Spleen (tissue), 13 donors: ENCODE measurements at places on chromosomes 11 and 22. TPM values are rescaled to one million over a fixed set of nuclear protein-coding genes. Genes with fewer than 3 reads are reported as not detected.

DNA sequence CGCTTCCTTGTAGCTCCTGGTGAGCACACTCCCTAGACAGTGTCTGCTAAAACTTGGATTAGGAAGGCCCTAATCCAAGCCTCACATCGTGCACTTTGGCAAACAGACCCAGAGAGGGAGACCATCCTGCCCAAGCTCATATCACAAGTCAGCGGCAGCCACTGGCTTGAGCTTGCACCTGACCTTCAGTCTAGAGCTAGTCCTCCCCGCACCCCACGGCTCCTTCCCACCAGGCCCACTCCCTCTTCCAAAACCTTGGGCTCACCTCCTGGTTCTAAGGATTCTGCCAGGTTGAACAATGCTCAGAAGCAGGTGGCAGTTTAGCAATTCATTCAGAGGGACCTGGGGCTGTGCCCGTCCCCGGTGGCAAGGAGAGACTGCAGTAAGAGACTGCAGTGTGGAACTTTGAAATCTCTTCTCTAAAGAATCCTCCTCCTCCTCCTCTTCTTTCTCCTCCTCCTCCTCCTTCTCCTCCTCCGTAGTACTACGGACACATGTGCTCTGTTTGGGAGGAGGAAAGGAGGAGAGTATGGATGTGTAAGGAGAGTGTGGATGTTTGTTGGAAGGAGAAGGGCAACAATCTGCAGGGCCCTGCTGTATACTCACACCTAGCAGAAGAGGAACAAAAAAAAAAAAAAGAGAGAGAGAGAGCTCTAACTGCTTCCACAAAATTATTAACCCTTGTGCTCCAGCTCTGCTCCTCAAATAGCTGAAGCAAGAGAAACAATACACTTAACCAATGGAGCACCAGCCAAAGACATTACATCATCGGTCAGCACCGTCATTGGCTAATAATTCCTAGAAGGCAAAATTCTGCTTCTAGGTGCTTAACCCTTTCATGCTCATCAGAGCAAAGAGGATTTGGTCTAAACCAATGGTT, 6.0 kb downstream of the SYN3 start:
- peaks cover 11% of the 10 kb centered on the region for H3K27me3 ChIP-seq
- no peak for DNase-seq
- no peak overlapping the region for H3K27ac ChIP-seq
- no peaks in the 10 kb centered on the region for H3K36me3 ChIP-seq

SLC22A8 gene
- not detected for total RNA-seq

DNA sequence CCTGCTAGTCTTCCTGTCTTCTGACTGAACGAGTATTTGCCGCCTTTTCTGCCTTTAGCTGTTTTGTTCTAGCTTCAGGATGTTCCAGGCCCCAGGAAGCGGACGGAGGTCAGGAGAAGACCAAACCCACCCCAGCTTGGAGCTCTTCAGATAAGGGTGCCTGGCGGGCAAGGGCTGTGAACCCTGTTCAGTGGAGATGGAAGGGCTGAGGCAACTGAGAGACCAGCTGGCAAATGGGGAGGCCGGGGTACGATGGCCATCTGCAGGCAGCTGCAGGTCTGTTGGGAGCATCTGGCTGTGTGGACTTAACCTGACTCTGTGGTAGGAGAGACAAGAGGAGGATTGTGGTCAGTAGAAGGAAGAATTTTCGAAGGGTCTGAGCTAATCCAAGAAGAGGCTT, 95.6 kb downstream of the CHST1 start:
- no peak overlapping the region for H3K27ac ChIP-seq
- H3K27me3 ChIP-seq, result no peaks in the 10 kb centered on the region
- H3K4me1 ChIP-seq, result no peaks in the 10 kb centered on the region
- H3K36me3 ChIP-seq, result no peaks in the 10 kb centered on the region
- DNase-seq, result no peak

DNA sequence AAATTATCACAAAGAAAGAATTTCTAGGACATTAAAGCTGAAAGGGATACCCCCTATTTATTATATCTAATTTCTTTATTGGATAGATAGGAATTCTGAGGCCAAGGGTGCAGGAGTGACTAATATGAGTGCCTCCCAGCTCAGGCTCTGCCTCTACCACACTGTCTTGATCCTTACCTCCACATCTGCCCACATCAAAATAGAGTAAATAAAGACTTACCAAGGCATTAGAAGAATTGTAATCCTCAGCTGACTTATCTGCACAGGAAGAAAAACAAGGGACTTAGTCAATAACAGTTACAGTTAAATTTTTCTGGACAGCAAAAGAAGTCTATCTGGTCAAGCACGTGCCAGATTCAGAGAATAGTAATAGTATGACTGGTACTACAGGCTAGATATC, 72.6 kb upstream of the GDPD4 start:
- H3K4me3 ChIP-seq, result no peak overlapping the region
- no peak for DNase-seq
- H3K4me1 ChIP-seq, result no peaks in the 10 kb centered on the region
- no peaks in the 10 kb centered on the region for H3K27me3 ChIP-seq
- no peaks in the 10 kb centered on the region for H3K36me3 ChIP-seq
- no peak overlapping the region for H3K27ac ChIP-seq

- H3K27ac ChIP-seq, result no peak overlapping the region
- no peaks in the 10 kb centered on the region for H3K27me3 ChIP-seq
- no peak overlapping the region for H3K4me3 ChIP-seq
Measured at GRCh38 chr11:114252767-114253166, 43.4 kb upstream of the NNMT start.

FGF4 gene
- total RNA-seq, result not detected

- no peak overlapping the region for H3K4me3 ChIP-seq
- H3K4me1 ChIP-seq, result no peaks in the 10 kb centered on the region
- H3K36me3 ChIP-seq, result no peaks in the 10 kb centered on the region
Measured at GRCh38 chr11:20249796-20250195, 89.5 kb upstream of the DBX1 start.

GRCh38 chr11:12417691-12418611, 40.6 kb downstream of the PARVA start:
- no peak overlapping the region for H3K4me3 ChIP-seq
- no peak overlapping the region for H3K27ac ChIP-seq
- H3K4me1 ChIP-seq, result no peaks in the 10 kb centered on the region
- H3K27me3 ChIP-seq, result no peaks in the 10 kb centered on the region
- H3K36me3 ChIP-seq, result no peaks in the 10 kb centered on the region

DUSP8 gene
- 1.4 TPM for total RNA-seq

OR52H1 gene
- total RNA-seq, result 1.2 TPM

GRCh38 chr11:110919241-110919922, 207.1 kb upstream of the ARHGAP20 start:
- no peak overlapping the region for H3K27ac ChIP-seq
- no peak overlapping the region for H3K4me3 ChIP-seq
- no peaks in the 10 kb centered on the region for H3K36me3 ChIP-seq

MYOD1 gene
- not detected for total RNA-seq

VPREB3 gene
- 31.2 TPM for total RNA-seq

DNA sequence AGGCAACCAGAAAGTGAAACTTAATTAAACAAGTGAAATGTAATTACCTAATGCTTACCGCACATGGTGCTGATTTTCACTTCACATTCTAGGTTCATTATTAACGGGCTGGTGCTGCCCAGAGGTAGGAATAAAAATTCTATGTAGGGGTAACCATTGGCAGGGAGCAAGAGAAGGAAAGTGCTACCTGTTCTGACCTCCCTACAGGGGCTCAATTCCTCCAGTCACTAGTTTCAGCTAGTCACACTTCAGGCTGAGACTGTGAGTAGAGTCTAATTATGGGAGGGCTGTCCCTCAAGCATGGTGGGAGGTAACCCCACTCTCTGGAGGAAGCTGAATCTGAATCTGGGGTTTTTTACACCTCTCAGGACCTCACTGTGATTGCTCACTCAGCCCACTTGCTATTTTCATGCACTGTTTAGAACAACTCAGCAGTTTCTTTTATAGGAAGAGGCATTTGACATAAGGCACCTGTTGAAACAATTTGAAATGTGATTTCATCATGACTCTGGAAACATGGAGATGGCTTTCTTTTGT, 75.4 kb downstream of the MAML2 start:
- H3K4me1 ChIP-seq, result peaks cover 54% of the 10 kb centered on the region
- H3K4me3 ChIP-seq, result no peak overlapping the region
- H3K27me3 ChIP-seq, result no peaks in the 10 kb centered on the region
- H3K27ac ChIP-seq, result peak overlapping the region; percentile 61
- no peak for DNase-seq

- no peaks in the 10 kb centered on the region for H3K27me3 ChIP-seq
- no peaks in the 10 kb centered on the region for H3K36me3 ChIP-seq
- no peaks in the 10 kb centered on the region for H3K4me1 ChIP-seq
- no peak for DNase-seq
- H3K27ac ChIP-seq, result no peak overlapping the region
Measured at GRCh38 chr11:115580927-115581680, 76.9 kb upstream of the CADM1 start.

DNA sequence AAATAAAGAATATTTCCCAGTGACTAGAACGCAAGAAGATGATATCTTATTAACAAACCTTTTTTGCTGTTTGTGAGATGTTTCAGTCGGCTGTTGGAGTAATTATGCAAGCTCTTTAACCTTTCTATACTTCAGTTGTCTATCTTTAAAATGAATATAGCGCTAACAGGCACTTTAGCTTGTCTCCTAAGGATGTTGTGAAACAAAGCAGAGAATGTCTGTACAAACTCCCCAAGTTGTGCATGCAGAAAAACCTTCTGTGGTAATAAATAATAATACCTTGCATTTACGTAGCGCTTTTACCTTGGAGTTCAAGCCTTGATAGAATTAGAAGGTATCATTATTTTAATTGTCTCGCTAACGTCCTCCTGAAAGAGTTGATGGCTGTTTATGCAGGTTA, 1.9 kb upstream of the KDM2A start:
- no peaks in the 10 kb centered on the region for H3K27me3 ChIP-seq
- H3K27ac ChIP-seq, result peak overlapping the region; percentile 98
- H3K4me3 ChIP-seq, result peak overlapping the region; percentile 67
- H3K4me1 ChIP-seq, result peaks cover 20% of the 10 kb centered on the region

DNA sequence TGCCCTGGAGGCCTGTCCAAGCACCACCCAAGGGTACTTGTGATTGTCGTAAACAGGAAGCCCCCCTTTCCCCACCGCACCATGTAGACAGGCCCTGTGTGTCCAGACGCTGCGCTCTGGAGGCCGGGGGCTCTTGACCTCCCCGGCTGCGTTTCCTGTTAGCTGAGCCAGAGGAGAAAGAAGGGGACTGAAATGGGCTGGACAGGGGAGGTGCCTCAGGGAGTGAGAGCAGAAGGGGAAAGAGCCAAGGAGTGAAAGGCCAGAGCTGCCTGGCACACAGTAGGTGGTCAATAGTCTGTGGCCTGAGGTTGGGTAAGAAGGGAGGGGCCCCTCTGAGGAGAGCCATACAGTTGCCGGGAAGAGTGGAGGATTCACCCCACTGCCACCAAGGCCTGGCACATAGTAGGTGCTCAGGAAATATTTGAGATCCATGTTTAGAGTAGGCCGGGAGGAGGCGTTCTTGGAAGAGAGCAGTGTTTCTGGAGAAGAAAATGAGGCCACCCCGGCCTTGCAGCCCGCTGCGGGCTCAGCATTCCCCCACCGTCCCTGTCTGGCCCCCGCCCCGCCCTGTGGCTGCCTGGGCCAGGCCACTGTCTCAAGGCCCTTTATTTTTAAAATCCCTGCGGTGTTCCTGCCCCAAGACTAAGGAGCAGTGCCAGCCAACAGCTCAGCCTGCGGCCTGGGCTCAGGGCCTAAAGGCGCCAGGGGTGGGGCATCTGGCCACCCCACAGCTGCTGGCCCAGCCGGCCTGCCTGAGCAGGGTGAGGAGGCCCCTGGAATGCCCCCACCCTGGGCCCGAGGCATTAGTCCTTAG, 13.6 kb upstream of the CDC42EP1 start:
- H3K27ac ChIP-seq, result peak overlapping the region; percentile 84
- no peaks in the 10 kb centered on the region for H3K36me3 ChIP-seq
- peaks cover 28% of the 10 kb centered on the region for H3K4me1 ChIP-seq
- DNase-seq, result no peak
- no peak overlapping the region for H3K4me3 ChIP-seq
- H3K27me3 ChIP-seq, result peaks cover 41% of the 10 kb centered on the region

GRCh38 chr11:129259931-129260348, 67.8 kb upstream of the ARHGAP32 start:
- no peak overlapping the region for H3K27ac ChIP-seq
- H3K27me3 ChIP-seq, result no peaks in the 10 kb centered on the region
- no peaks in the 10 kb centered on the region for H3K4me1 ChIP-seq
- no peak overlapping the region for H3K4me3 ChIP-seq
- DNase-seq, result no peak
- no peaks in the 10 kb centered on the region for H3K36me3 ChIP-seq

DNA sequence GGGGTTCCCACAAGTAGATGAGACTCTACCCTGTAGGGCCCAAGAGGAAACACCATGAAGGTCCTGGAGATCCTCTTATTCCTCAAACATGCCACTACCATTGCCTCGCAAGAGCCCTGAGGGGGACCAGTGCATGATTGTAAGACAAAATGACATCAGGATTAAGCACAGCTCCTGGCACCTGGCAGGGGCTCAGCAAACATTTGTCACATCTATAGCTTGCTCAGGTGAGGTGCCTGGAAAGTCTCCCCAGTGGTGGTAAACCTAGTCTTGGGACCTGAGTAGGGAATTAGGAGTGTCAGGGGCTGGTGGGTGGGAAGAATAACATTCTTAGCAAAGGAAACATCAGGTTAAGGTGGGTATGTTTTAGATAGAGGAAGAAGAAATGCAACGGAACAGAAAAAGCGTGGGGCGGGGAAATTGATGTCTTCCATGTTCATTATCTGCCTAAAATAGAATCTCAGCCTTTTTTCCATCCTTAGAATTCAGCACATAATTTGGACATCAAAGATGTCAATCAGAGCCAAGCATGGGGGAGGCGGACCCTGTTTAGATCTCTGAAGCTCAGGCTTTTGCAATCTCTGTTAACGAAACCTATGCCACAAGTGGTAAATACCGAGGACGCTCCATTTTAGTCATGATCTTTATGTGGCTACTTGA, 924 bp downstream of the YPEL1 start:
- peaks cover 9% of the 10 kb centered on the region for H3K4me1 ChIP-seq
- H3K27ac ChIP-seq, result peak overlapping the region; percentile 85
- DNase-seq, result no peak
- peak overlapping the region; percentile 37 for H3K4me3 ChIP-seq
- no peaks in the 10 kb centered on the region for H3K27me3 ChIP-seq

UPK3A gene
- total RNA-seq, result not detected

DNA sequence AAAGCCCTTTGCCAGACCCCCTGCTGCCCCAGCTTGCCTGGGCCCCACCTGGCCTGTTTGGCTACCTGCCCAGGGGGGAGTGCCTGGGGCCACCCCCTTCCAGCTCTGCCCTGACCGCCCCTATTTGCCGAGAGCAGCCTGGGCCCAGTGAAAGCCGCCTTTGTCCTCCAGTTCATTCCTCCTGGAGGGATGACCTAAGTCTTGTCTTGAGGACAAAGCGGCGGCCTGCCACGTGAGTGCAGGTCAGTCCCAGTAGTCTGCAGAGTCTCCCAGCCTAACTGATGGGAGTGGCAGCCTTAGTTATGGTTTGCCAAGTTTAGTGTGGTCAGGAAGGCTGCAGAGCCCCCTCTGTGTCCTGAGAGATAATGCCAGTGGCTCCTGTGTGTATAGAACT, 115.9 kb upstream of the CRYBB3 start:
- no peak overlapping the region for H3K4me3 ChIP-seq
- DNase-seq, result no peak
- H3K4me1 ChIP-seq, result peaks cover 36% of the 10 kb centered on the region
- no peaks in the 10 kb centered on the region for H3K27me3 ChIP-seq
- H3K27ac ChIP-seq, result no peak overlapping the region

BSCL2 gene
- total RNA-seq, result 28.8 TPM
